ENCODE measurements at places on chromosomes 11 and 22.
A peak's percentile ranks its signal among the peaks of the same experiment; 100 is the strongest.

GRCh38 chr22:43923191-43923590 lies 414 bp upstream of the PNPLA3 start:
- no peak for DNase-seq

- peak; percentile 67 for DNase-seq
These were observed 89.8 kb downstream of the RPS6KA4 start for GRCh38 chr11:64448599-64449380.

DNA sequence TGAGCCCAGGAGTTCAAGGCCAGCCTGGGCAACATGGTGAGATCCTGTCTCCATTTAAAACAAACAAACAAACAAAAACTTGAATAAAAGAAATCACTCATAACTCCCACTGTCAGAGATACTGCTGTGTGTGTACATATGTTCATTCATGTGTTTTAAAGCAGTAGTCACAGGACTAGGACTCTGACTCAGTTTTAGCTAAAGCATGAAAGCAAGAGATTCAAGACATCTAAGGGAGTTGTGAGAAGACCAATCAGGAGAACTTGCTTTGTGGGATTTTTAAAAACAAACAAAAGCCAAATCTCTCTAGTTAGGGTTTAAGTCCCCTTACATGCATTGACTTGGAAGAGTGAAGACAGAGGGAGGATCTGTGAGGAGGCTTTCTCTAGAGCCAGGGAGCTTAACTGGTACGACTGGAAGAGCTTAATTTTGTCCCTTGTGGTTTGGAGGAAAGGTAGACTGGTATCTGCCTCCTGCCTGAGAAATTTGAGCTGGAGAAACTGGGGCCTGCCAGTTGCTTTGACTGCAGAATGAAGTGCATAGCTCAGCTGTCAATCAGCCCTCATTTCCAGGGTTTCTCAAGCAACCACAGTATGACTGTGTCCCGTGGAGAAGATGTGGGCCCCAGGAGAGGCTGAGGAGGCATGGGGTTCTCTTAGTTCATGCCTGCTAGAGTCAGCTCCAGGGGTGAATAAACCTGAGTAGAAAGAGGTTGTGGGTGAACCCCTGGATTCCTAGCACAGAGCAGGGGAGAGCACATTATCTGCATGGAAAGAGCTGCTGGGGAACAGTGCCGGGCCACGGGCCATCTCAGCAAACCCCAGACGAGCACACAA lies 30.6 kb downstream of the EXPH5 start:
- no peak for DNase-seq

GRCh38 chr22:36925388-36926290 lies 12.2 kb downstream of the CSF2RB start:
- no peak for DNase-seq

DNA sequence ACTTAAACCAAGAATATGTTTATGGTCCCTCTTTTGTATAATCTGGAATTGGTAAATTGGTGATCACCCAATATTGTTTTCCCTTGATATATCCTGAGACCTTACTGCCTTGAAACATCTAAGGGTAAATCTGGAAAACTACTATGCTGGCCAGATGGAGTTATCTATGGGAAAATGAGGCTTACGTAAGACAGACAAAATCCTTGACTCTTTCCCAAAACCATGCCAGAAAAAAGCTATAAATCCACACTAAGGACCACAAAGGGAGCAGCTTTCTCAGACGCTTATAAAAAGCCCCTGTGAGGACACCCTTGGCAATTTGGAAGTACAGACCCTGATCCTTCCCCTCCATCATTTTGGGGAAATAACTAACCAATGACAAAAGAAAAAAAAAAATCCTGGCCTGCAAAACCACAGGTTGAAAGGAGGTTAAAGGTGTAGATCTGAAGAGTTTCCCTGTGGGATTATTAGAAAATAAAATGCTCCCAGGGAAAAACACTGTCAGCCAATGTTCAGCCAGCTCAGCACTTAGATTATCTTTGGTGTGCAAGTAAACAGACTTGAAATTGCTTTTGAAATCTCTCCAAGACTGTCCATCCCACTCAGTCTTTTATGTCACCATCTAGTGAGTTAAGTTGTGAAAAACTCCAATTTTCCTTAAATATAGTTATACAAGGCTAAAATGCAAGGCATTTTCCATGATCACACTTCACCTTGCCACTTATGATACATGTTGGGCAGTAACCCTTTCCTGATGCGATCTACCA lies 6.6 kb upstream of the AMBRA1 start:
- DNase-seq = no peak

- DNase-seq = no peak
These were observed 5.7 kb upstream of the TMEM41B start for GRCh38 chr11:9320047-9320446.

GRCh38 chr11:75273411-75274391 lies 33.1 kb downstream of the TPBGL start:
- no peak for DNase-seq

- no peak for DNase-seq
These were observed 180.7 kb downstream of the PGR start for GRCh38 chr11:100948936-100949335.

GRCh38 chr11:117932426-117932825 lies 3.2 kb upstream of the TMPRSS13 start:
- no peak for DNase-seq

GRCh38 chr11:69524991-69525411 lies 43.5 kb downstream of the LINC01488 start:
- DNase-seq = no peak

DNA sequence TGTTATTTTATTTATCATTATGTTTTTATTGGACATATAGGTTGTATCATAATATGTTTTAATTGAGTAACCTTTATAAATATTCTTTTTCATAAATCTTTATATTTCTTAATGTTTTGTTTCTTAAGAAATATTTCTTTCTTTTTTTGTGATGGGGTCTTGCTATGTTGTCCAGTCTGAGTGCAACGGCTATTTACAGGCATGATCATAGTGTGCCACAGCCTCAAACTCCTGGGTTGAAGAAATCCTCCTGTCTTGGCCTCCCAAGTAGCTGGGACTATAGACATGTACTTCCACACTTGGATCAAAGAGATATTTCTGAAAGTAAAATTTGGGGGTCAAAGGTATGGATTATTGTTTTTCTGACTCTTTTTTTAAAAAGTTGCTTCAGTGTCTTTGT lies 53.1 kb downstream of the EHF start:
- no peak for DNase-seq

- DNase-seq = no peak
These were observed 69.9 kb upstream of the SHANK2 start for GRCh38 chr11:71322192-71322735.

DNA sequence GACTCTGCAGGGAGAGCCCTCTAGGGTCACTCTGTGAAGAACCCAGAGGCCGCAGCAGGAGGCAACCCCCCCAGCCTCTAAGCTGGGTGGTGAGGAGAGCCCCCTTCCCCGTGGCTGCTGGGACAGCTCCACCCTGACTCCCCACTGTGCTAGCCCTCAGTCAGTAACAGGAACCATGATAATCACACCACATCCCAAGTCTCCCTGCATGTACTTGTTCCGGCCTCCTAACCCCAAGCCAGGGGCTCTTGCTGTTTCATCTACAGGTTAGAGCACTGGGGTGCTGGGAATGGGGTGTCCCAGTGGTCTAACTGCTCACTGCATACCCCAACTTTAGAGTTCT lies 26.9 kb downstream of the ARVCF start:
- no peak for DNase-seq

GRCh38 chr11:121451986-121452608 lies at the start of gene SORL1:
TSS of gene SORL1 (plus strand) at chr11:121452314. CDS start at chr11:121452332, 18 bp downstream.
- peak; percentile 77 for DNase-seq

DNA sequence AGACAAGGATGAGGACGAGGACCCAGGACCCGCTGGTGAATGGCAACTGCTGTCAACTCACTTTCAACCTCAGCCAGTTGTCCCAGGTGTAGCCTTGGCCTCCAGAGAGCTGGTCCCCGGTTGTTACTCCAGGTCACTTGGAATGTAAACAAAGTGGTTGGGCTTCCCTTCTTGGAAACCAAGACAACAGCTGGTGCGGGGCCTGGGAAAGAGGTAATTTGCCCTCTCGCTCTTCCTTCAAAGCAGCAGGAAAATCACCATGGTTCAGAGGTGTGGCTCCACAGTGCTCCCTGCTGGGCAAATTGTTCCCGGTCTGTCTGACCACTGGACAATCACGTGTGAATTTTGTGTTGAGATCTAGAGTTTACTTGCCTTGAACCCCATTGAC lies 15.0 kb downstream of the SLC1A2 start:
- DNase-seq = peak; percentile 1

DNA sequence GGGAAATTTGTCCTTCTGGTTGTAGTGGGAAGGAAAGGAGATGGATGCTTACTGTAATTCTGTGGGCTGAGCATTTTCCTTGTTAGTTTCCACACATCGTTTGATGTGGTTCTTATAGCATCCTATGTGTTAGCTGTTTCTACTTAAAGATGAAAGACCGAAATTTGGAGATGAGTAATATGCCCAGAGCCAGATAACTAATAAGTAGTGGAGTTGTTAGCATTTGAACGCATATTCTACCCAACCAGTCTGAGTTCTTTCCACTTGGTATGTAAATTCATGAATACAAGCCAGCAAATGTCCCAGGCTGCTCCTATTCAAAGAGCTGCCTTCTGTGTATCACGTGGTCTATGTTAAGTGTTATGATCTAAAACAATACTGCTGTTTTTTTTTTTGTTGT lies 14.6 kb downstream of the SPECC1L start:
- no peak for DNase-seq

- peak; percentile 48 for DNase-seq
These were observed 5.3 kb upstream of the TMEM123 start for GRCh38 chr11:102457865-102458264.

- DNase-seq = no peak
These were observed 416.7 kb upstream of the CHORDC1 start for GRCh38 chr11:90639461-90639993.

DNA sequence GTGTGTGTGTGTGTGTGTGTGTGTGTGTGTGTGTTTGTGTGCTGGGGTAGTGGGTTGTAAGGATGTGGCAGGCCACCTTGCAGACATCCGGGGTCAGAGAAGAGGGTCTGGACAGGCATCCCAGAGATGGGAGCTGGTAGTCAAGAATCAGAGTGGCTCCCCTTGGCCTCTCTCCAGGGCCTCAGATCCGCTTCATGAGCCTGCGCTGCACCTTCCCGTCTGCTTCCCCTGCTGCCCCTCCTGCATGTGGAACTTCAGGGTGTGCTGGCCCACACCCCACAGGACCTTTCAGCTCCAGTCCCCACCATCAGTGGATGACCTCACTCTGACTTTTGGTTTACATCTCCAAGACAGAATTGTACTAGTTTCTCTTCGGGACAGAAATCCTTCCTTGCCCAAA lies 31.2 kb downstream of the TREH start:
- no peak for DNase-seq

DNA sequence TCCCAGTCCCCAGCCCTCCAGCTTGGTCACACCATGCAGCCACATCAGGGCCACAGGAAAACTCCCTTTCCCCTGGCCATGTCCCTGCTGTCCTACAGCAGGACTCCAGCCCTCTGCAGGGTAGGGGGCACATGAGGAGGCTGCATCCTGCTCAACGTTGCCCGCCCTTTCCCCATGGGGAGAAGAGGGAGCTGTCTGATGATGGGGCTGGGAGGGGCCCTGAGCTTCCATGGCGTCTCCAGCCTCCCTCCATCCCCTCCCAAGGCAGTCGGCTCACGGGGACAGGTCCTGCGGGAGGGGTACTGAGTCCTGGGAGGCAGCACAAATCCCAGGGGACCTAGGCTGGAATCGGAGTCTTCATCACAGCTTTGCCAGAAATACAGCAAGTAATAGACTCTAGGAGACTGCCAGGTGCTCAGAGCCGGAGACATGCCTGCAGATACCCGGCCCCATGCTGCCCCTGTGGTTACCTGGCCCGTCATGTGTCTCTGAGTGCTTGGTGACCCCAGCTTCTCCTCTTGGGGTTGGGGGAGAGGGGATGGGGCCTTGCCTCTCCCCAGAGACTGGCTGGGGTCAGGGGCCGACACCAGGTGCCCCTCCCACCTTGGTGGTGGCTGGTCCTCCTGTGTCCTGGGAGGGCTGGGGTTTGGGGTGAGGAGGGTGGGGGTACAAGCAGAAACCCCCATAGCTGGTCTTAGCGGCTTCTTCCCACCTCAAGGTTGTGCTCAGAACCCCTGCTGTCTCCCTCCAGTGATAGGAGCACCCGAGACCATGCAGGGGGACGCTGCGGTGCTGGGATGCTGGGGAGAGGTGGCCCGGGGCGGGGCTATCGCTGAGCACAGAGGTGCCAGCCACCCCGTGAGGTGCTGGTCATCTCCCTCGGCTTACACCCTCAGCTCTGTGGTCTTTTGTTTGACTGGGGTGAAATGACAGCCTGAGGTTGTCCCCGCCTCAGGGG lies 2.3 kb downstream of the MRGPRE start:
- DNase-seq = no peak

GRCh38 chr11:106986261-106986660 lies 32.0 kb downstream of the GUCY1A2 start:
- no peak for DNase-seq

DNA sequence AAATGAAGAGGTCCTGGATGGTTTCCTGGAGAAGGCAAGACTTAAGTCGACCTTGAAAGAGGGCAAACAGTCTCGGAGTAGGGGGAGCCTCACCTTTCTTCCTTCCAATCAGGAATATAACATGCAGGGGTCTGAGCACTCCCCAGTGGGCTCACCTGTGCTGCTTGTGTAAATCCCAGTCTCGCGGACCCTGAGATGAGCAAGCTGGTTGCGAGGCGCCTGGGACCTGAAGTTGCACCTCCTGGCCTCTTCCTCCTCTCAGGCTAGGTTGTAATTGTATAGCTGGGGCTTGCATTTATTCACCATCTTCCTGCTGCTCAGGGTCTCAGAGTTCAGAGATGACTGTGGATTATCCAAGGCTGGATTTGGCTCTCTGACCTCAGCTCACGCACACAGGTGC lies 7.5 kb upstream of the WBP2NL start:
- no peak for DNase-seq

DNA sequence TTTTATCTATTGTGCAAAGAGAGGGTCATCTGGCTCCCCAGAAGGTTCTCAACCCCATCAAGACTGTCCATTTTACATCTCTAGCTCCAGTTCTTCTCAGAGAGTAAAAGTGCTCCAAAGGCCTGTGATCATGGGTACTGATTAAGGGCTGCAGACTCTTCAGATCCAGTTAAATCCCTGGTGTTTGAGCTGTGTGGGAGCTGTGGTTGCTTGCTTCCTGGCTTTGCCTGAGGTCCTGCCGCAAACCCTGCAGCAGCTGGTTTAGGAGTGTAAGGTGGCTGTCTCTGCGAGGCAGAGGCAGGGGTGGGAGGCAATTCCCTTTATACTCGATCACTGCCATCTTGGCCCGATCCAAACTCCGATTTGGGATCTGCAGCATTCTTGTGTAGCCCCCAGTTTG lies 1.2 kb downstream of the MRPL17 start:
- DNase-seq = no peak
